ENCODE measurements at places on chromosomes 2 and 18.

DNA sequence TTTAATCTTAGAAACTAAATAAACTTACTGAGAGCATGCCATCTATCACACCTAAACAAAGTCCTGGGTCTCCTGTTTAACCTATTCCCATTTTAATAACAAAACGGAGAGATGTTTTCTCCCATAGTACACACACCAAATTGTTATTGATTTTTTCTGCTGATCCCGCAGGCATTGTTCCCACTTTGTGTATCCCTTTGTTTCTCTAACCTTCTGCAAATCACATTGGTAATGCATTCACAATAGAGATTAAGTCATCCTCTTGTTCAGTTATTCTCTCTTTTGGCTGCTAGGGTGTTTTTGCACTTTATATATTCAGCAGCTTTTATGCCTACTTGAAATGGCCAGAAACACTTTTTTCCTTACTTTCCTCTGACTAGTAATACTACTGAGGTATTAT lies 1071.9 kb upstream of the CDH2 start:
- no peak for DNase-seq

DNA sequence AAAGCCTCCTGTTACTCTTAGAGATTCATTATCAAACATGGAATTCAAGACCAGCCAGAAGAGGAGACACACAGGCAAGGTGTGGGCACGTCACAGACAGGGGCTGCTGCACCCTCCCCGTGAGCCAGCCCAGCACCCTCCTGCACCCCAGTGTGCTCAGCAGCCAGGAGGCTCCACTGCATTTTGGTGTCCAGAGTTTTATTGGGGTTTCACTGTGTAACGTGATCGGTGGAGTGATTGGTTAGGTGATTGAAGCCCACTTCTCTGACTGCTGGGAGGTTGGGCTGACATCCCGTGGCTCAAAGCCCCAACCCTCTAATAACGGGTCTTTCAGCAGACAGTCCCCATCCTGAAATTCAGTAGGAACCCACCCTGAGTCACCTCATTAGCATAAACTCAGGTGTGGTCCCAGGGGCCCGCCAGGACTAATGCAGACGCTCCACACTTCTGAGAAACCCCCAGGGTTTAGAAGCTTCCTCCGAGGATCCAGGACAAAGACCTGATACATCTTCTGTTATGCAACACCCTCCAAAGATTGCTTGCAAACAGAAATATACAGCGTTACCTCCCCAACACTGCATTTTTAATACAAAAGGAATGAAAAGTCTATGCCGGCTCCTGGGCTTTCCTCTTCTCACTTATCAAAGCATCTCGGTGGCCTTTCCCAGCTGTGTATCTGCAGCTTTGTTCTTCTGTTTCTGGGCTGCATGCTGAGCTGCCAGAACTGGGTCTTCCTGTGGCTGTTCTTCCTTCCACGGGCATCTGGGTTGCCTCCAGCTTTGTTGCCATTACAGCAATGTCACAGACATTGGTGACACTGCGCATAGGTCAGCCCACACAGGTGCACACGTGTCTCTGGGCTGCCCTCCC lies 43.7 kb upstream of the SNED1 start:
- no peak for DNase-seq

DNA sequence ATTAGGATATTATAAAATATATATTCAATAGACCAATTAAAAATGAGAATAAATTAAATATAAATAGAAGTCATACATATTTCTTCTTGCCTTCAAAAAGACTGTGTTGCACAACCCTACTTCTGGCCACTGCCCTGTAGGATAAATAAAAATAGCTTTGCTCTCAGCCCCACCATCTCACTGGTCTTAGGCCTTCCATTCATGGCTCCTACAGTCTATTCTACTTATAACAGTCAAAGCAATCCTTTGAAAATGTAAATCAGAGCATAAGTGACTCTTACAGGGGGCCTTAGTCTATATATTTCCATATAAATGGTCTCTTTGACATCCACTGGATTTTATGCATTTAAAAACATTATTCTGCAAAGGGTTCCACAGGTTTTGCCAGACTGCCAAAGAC lies 72.9 kb downstream of the KLF7 start:
- no peak for DNase-seq

DNA sequence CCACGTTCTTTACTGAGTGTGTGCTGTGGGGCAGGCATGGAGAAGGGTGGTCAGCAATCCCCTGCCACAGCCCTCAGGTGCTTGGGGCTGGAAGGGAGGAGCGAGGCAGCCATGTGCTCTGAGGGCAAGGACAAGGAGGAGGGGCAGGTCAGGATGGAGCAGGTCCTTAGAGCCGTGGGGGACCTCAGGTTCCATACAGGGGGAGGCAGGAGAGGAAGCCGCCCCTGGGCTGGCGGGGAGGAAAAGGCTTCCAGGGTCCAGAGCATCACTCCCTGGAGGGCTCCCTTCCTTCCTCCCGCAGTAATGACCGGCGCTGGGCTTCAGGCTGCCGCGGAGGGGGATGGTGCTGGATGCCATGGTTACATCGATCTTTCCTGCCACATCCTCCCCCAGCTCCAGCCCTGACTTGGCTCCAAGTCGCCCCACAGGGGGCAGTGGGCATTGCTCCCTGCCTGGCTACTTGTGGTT lies 6.6 kb downstream of the GAREM2 start:
- DNase-seq = no peak

DNA sequence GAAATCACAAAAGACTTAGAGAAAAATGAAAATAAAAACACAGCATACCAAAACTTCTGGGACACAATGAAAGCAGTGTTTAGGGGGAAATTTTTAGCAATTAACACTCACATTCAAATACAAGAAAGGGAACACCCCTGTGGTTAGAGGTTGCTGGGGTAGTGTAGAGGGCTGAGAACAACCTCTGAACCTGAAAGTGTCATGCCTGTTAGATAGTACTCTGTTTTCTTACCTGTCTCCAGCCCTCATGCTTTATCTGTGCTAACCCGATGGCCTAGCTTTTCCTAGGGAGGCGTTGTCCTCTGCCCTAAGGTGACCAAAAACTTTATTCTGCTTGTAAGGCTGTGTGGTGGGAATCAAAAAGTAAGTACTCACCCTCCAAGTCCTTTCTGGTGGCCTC lies 122.6 kb upstream of the OTX1 start:
- DNase-seq = no peak

Data from forelimb muscle (tissue), 1 donor.